ENCODE measurements at places on chromosomes 1 and 21. TPM values are rescaled to one million over a fixed set of nuclear protein-coding genes. Genes with fewer than 3 reads are reported as not detected.

Gene G0S2
- 14.0 TPM for polyA plus RNA-seq

Gene HSPA13
- polyA plus RNA-seq, result 45.1 TPM

Gene SLC45A1
- 3.7 TPM for polyA plus RNA-seq

DNA sequence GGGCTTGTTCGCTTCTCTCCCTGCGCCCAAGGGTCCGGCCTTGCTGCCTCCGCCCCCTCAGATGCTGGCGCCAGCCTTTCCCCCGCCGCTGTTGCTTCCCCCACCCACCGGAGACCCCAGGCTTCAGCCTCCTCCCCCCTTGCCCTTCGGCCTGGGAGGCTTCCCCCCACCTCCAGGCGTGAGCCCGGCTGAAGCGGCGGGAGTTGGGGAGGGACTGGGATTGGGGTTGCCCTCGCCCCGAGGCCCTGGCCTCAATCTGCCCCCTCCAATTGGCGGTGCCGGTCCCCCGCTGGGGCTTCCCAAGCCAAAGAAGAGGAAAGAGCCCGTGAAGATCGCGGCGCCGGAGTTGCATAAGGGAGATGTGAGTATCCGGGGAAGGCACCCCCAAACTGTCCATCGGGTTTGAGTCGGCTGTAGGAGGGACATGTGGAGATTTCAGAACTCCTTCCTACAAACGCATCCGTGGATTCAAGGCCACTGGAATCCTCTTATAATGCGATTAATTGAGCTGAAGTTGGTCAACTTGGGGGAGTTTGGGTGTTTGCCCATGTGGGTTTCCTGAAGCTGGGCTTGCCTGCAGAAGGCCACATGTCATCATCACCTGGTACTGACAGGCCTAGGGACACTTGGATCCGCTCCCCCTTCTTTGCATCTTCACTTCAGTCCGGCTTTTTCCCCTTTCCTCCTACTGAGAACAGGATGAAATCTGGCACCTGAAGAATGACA, 707 bp downstream of the PRCC start:
- DNase-seq, result no peak

DNA sequence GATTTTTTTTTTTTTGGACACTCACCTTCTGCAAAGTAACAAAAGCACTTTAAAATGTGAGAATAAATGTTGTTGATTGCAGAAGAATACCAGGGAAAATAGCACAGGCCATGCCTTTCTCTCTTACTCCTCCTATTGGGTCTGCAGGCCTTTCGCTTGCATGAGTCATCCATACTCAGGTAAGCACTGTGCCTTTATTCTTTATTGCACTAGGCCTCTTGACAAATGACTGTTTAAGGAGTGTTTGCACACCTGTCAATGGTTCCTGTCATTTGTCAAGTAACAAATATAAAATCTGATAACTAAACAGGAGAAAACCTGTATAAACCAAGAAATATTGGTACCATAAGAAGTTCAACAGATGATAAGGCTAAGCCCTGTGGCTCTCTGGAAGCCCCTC, 106.5 kb downstream of the RGS7 start:
- DNase-seq, result no peak
